Naive thymus-derived CD8-positive, alpha-beta T cell (primary cell): ENCODE measurements at places on chromosomes 3 and 15. TPM values are rescaled to one million over a fixed set of nuclear protein-coding genes. Genes with fewer than 3 reads are reported as not detected.

DNA sequence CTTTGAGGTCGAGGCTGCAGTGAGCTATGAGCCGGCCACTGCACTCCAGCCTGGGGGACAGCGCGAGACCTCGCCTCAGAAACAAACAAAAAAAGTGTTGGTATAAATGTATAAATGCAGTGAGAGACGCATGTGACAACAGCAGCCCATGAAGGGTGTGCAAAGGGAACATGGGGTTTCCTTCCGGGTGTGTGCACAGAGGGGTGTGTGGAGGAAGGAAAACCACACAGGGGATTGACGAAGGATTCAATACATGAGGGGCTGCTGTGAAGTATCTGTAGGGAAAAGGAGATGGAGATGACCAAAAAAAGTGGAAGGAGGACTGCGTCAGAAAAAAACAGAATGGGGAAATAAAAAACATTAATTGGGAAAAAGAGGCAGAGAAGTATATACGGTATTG is 1.1 kb downstream of the MTFMT start:
- DNase-seq, result no peak

DNA sequence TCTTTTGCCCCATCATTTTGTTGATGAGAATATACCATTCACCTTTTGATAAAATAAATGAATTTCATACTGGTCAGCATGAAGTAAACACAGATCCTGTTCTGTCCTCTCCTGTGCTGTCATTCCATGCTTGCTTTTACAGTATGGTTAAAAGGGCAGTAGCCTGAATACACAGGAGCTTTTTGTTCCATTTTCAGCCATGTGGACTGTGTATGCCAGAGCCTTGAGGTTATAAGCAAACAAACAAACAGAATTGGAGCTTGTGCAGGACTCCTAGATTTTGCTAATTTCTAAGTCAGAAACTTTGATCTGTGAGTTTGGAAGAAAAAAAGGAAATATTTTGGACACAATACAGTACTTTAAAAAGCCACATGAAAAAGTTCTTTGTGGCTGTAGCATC is 91.9 kb downstream of the LRRC28 start:
- DNase-seq, result no peak

- no peak for DNase-seq
Measured at GRCh38 chr3:129282727-129283327, 4.2 kb downstream of the HMCES start.

DNA sequence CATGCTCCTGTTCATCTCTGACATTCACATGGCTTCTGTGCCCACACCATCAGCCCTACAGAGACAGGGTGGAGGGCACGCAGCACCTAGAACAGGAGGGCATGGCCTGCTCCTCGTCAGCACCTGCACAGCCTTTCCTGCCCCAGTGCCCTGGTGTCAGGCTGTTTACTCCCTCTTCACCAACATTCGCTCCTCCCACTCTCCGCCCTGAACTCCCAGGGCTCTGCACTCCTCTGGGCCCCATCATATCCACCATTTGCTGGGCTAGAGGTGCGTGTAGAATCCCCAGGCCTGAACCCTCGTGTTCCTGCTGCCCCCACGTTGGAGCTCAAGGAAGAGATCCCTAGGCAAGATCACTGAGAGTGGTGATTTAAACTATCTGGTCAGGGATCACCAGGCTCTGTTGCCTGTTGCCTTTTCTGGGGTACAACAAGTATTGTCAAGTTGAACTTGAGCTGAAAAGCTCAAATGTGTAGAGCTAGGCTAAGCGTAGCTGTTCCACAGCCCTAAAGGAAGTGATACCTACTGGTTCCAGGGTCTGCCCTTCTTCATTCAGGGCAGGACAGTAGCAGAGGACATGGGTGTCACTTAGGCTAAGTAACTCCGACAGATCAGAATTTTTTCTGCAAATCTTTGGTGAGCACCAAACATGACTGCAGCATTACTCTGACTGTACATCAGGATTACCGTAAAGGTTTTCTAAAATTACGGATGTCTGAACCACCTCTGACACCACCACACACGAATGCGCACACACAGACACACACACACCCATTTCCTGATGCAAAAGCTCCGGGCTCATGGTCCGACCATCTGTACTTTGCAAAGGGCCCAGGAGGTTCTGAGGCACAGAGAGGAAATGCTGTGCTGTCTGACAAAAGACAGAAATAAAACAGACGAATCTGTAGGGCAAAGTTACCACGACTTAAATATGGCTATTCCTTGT is 43.7 kb upstream of the GNB5 start:
- no peak for DNase-seq

- DNase-seq, result no peak
Measured at GRCh38 chr3:139491966-139492365, 15.7 kb upstream of the RBP2 start.

- DNase-seq, result no peak
Measured at GRCh38 chr3:150345021-150345538, 63.0 kb upstream of the TSC22D2 start.

DNA sequence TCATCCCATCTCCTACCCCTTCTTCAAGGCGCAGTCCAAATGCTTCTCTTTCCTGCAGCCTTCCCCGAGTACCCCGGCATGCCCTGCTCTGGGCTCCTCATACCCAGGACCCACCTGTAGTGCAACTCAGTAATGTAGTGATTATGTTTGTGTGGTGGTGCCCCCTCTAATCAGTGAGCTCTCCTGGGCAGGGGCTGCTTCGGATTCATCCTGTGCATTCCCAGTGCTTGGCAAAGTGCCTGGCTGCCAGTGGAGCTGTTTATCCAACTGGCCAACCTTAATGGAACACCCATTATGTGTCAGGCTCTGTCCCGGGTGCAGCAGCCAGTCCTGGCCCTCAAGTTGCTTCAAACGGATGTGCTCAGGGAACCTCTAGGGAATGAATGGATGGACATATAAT is 174.4 kb upstream of the LINGO1 start:
- no peak for DNase-seq

DNA sequence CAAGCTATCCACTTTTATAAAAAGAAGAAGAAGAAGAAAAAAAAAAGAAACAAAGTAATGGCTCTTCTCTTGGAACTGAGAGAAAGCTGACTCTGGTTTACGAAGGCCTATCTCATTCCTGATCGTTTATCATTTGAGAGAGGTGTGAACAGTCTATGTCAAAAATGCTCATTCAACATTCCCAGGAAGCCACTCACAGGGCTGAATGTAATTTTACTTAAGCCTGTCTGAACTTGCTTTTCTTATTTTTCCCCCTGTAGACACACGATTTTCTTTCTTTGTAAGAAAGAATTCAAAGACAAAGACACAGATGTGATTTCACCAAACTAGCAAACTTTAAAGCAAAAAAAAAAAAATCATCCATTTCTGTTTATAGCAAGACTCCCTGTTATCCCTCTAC is 805.8 kb downstream of the FHIT start:
- DNase-seq, result no peak

- no peak for DNase-seq
Measured at GRCh38 chr3:102536456-102536855, 101.6 kb downstream of the ZPLD1 start.

DNA sequence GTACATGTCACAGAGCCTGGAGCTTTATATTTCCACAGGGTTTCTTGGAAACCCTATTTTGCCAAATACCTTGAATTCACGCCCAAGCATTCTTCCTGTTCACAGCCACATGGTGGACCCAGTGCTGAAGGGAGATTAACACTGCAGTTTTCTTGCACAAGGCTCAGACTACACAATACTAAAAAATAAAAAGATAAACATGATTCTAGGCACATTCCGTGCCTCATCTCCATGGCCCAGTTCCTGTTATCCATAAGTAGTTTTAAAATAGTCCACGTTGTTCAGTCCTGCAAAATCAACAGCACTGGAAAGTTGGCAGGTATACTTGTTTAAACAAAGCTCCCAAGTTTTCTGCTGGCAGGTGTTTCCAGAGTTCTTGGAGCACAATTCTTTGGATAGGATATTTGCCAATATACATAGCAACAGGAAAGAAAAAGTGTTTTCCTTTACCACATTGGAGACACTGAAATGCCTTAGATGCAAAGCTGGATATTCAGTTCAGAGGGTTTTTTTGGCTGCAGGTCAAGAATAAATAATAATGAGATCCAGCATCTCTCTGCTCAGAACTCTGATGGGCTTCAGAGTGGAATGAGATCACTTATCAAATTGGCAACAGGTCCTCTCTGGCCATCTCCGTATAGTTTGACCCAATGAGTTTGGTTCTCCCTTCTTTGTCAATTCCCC is 88.1 kb upstream of the TGFBR2 start:
- no peak for DNase-seq

DNA sequence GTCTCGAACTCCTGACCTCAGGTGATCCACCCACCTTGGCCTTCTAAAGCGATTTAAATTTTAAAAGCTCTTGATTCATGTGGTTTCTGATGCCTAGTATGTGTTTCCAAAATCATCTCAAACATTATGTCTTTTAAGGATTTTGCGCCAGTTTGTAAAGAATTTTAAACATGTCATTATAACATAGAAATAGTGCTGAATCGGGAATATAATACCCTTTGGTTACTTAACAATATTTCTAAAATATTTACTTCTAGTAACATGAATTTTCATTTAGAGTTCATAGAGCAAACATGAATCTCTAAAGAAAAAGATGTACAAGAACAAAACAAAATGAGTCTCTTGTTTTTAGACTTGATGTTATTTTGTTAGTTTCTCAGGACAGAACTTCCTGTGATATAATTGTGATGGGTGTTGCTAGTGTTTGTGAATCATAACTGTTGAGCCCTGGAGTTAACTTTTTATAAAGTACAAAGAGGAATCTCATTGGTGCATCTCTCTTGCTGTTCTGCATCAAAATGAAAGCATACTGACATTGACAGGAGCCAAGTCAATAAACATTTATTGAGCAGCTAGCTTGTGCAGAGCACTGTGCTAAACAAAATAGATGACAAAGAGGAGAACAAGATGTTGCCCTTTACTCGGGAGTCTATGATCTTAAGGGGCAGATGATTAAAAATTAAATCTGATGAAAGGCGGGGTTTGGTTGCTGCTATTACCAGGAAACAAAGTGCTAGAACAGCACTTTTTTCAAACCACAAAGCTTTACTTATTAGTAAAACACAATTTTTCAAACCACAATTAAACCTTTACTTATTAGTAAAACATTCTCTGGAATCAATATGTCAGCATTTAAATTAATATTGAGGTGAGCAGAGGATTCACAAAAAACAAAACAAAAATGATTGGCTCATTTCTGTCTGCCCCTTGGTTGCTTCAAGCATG is 73.4 kb downstream of the MME start:
- no peak for DNase-seq

GRCh38 chr15:60152386-60152785 is 148.3 kb downstream of the FOXB1 start:
- no peak for DNase-seq

The C2CD4B gene
- not detected for polyA plus RNA-seq

The STRIT1 gene
- not detected for polyA plus RNA-seq

The SCAMP2 gene
- polyA plus RNA-seq, result 121 TPM

The ERC2 gene
- 0.29 TPM for polyA plus RNA-seq

The CLDN18 gene
- polyA plus RNA-seq, result not detected

The RARRES1 gene
- not detected for polyA plus RNA-seq

The HCLS1 gene
- polyA plus RNA-seq, result 375 TPM

The TTLL13 gene
- not detected for polyA plus RNA-seq

The CYB561D2 gene
- 45.5 TPM for polyA plus RNA-seq

The CEMIP gene
- polyA plus RNA-seq, result not detected

The RAD51 gene
- not detected for polyA plus RNA-seq

The ACP3 gene
- polyA plus RNA-seq, result not detected
